ENCODE measurements at places on chromosomes 5 and 9. TPM values are rescaled to one million over a fixed set of nuclear protein-coding genes. Genes with fewer than 3 reads are reported as not detected.

- no peak for DNase-seq
Measured at GRCh38 chr5:68193481-68194036, 22.0 kb upstream of the PIK3R1 start.

LHX3 gene
- total RNA-seq = 0.09 TPM

GRCh38 chr9:2621722-2622460 is at the start of gene VLDLR:
Gene VLDLR, plus strand, starts transcription at chr9:2621787. Its CDS starts 403 bp downstream, at chr9:2622190.
- no peak for DNase-seq

PCDHGC3 gene
- 5.5 TPM for total RNA-seq

DNA sequence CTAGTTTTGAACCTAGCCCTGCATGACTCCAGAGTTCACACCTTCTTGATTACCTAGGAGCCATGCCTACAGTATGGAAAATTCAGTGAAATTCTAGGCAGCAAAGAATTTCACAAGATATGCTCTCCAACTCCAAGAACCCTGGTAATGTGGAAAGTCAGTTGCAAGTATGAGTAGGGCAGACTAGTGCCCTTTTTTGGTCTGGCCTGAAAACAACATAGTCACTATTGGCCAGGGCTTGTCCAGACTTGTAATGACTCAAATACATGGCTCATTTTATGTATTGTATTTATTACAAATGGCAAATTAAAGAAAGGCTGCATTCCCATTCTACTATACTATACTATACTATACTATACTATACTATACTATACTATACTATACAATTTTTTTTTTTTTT is 160.4 kb downstream of the ESM1 start:
- DNase-seq = no peak

TAF11L8 gene
- total RNA-seq = not detected

SLC34A3 gene
- total RNA-seq = not detected

TMEM250 gene
- total RNA-seq = 19.2 TPM

GRCh38 chr5:168755548-168756093 is 176.5 kb upstream of the PANK3 start:
- peak; percentile 8 for DNase-seq

GRCh38 chr5:3862906-3863305 is 267.3 kb downstream of the IRX1 start:
- DNase-seq = no peak

DNA sequence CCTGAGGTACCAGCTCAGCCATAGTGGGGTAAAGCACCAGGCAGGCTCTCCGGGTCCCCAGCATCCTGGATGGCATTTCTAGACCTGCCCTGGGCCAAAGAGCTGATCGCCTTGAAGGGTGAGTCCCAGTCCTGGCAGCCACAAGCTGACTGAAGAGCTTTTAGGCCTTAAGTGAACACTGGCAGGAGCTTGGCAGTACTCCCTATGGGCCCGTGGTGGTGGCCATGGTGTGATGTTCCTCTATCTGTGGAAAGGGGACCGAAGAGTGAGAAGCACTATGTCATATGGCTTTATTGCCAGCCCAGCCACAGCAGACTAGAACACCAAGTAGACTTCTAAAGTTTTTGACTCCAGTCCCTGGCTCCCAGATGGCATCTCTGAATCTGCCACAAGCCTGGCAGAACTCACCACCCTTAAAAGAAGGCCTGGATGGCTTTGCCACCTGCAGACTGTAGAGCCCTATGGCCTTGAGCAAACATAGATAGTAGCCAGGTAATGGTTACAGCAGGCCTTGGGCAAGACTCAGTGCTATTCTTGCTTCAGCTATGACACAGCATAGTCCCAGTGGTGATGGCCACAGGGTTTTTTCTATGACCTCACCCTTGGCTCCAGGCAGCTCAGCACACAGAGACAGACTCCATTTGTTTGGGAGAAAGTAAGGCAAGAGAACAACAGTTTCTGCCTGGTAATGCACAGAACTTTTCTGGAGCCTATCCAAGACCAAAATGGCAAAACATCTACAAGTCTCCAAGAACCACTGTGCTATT is 801.5 kb upstream of the DMAC1 start:
- no peak for DNase-seq

- no peak for DNase-seq
Measured at GRCh38 chr5:54156577-54156976, 153.8 kb downstream of the ARL15 start.

DNA sequence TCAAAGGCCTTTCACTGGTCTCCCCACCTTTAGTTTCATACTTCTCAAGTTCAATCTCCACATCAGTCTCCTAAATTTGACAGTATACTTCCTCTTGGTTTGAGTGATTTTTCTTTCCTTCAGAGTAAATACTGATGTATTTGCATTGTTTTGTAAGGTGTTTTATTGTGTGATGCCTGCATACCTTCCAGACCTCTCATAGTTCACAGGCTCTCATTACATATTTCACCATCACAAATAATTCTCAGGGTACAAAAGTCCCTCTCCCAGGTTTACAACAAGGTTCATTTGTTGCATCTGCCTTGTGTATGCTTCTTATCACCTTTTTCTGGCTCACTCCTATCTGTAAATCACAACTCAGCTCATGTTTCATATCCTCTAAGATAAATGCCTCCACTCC is 22.2 kb upstream of the TUSC1 start:
- DNase-seq = no peak

DNA sequence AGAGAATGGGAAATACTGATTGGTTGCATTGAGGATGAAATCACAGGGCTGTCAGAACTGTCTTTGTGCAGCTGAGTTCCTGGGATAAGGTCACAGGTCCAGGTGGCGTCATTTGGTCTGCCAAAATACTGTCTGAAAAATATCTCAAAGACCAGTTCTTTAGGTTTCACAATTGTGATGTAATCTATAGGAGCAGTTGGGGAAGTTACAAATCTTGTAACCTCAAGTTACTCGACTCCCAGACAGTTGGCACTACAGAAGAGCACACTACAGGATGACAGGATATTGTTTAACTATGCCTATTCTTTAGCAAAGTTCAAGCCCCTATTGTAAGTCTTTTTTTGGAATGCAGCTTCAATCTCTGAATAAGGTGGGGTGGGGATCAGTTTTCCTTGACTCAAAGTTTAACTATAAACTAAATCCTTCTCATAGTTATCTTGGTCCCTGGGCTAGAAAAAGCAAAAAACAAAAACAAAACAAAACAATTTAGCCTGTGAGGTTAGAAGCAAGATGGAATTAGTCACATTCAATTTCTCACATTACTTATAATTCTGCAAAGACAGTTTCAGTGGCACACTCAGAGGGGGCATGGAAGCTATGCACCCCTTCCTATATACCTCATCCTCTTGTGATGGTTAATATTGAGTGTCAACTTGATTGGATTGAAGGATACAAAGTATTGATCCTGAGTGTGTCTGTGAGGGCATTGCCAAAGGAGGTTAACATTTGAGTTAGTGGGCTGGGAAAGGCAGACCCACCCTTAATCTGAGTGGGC is 276.0 kb downstream of the AUH start:
- no peak for DNase-seq

DNA sequence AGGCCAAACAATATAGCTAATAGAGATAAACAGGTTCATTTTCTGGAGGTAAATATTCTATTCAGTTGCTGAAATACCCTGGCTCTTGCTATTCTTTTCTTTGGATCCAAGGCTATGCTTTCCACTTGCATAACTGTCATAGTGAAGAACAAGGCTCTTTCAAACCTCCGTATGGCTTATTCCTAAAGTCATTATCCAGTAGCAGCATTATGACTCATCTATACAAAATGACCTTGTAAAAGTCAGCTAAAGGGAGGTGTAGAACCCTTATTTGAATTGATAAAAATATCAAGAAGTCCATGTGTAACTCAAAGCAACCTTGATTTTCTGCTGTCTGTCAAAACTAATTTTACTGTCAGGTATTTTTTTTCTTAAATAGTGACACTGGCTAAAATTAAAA is 447.8 kb downstream of the PLK2 start:
- DNase-seq = no peak

DNA sequence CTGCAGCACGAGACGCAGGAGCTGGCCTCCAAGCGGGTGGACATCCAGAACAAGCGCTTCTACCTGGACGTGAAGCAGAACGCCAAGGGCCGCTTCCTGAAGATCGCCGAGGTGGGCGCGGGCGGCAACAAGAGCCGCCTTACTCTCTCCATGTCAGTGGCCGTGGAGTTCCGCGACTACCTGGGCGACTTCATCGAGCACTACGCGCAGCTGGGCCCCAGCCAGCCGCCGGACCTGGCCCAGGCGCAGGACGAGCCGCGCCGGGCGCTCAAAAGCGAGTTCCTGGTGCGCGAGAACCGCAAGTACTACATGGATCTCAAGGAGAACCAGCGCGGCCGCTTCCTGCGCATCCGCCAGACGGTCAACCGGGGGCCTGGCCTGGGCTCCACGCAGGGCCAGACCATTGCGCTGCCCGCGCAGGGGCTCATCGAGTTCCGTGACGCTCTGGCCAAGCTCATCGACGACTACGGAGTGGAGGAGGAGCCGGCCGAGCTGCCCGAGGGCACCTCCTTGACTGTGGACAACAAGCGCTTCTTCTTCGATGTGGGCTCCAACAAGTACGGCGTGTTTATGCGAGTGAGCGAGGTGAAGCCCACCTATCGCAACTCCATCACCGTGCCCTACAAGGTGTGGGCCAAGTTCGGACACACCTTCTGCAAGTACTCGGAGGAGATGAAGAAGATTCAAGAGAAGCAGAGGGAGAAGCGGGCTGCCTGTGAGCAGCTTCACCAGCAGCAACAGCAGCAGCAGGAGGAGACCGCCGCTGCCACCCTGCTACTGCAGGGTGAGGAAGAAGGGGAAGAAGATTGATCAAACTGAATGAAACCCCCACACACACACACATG is 654 bp downstream of the PURA start:
- DNase-seq = no peak

DNA sequence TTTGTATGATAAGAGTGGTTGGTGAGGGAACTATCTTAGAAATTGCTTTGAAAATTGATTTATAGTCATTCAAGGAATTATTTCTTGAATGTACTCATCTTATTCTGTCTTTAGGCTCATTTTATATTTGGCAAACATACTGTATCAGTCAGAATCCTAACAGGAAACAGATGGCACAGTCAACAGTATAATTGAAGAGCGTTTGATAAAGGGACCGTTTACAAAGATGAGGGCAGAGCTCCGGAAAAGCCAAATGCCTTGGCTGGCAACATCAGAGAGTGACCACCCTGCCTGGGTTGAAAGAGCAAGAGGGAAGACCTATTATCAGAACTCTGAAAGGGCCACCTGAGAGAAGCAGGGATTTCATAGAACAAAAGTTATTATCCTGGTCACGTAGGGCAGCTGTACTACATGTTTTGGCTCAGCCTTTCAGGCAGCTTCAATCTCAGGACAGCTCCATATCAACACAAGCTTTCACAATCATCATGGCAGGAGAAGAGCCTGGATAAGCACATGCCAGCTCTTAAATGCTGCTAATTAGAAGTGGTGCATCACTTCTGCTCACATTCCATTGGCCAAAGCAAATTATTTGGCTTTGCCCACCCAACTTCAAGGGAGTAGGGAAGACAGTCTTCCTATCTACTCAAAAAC is 47.2 kb upstream of the ARL15 start:
- no peak for DNase-seq

GABRA1 gene
- 2.7 TPM for total RNA-seq

Data from thymus (tissue), 14 donors.